ENCODE measurements at places on chromosomes 2 and 18.
A peak's percentile ranks its signal among the peaks of the same experiment; 100 is the strongest.

DNA sequence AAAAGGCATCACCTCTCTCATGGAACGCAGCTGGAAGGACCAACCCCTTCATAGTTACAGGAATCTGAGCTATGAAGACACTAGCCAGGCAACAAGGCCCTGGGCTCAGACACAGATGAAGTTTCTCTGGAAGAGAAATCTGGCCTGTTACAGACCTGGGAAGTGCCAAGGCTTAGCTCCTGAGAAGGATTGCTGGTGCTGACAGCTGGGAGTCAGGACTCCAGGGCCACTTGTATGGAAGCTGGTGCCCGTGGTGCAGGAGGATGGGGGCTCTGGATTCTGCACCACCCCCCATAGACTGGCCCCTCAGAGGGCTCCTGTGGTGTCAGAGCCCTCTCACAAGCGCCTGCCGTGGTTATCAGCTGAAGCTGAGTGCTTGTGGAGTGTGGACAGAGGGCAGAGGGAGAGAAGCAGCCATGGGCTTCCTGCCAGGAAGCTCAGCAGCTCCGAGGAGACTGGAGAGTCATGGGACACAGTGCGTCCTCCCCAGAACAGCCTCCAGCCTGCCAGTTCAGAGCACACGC, 87.3 kb upstream of the LCLAT1 start:
- peak; percentile 15 for DNase-seq

DNA sequence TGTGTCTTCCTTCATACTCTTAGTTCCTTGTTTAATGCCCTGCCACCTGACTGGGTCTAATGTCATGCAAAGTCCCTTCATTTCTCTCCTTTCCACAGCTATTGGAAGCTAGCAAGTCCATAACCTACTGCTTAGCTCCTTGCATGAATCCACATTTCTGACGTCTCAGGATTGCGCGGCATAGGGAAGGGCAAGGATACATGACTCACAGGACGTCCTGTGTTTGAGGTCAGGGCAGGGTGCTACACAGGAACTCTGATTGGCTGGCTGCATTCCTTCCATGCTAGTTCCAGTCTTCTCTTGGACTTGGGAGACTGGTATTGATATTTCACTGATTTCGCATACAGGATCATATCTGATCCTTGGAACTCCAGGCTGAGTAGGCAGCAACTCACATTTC, 137.9 kb downstream of the CDH2 start:
- DNase-seq: no peak

DNA sequence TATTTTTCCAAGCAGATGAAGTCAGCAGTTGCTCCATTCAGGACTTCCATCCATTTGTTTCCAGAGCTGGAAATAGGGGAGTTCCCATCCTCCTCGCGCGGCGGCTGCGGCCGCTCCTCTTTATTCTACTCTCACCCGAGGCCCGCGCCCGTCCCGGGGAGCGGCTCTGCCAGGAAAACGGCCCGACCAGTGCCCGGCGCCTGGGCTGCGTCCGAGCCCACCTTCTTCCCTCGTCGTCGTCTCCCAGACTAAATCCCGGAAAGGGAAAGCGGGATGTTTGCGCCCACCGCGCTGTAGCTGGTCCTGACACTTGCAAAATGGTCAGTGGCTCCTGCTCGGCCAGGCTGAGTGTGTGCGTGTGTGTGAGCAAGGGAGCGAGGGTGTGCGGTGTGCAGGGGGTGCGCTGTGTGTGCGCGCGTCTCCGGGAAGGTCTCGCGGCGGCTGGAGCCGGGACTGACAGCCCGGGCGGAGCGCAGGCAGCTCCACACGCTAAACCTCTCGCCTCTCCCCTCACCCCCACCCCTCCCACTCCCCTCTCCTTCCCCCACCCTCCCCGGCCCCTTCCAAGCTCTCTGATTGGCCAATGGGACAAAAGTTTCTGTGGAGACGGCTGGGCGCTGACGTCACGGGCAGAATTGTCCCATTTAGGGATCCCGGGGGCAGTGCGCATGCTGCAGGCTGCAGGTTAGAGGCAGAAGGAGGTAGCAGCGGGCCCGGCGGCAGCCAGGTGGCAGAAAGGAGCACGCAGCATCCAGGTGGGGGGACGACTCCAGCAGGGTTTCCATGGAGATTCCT, at the start of gene NOL4:
NOL4 (minus strand) TSS at position 491 of the 795 bp plus-strand sequence. CDS start 1,660 bp downstream, outside the sequence.
- no peak for DNase-seq

- DNase-seq: no peak
These were observed 137.6 kb upstream of the HNMT start for GRCh38 chr2:137826373-137827372.

- no peak for DNase-seq
These were observed 52.5 kb downstream of the GAREM1 start for GRCh38 chr18:32418148-32418547.

DNA sequence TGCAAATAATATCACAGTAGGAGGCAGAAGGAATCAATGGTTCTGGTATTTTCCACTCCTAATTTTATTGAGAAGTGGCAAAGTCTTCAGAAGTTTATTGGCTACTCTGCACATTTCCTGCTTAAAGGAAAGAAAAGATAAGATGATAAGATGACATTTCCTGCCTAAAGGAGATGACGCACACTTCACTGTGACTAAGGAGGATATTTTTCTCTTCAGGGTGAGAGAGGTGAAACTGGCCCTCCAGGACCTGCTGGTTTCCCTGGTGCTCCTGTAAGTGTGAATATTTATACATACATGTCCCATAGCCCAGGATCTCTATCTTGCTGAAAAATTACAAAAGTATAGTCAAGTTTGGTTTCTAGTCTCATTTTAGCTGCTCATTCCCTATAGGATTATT, 27.9 kb downstream of the COL3A1 start:
- no peak for DNase-seq

DNA sequence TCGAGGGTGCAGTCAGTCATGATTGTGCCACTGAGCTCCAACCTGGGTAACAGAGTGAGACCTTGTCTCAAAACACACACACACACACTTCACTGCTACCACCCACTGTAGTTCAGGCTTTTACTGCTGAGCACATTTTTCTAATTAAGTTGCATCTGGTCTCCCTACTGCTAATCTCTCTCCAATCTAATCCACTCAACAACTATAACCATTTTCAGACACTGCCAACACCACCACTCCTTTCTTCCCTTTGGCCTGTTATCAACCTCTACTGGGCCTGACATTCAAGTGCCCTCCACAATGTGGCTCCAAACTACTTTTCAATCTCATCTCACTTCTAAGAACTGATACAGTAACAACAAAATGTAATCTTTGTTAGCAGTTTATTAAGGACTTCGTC, 44.8 kb downstream of the RMP24 start:
- no peak for DNase-seq

GRCh38 chr2:180519276-180519675, 461.1 kb upstream of the UBE2E3 start:
- no peak for DNase-seq

DNA sequence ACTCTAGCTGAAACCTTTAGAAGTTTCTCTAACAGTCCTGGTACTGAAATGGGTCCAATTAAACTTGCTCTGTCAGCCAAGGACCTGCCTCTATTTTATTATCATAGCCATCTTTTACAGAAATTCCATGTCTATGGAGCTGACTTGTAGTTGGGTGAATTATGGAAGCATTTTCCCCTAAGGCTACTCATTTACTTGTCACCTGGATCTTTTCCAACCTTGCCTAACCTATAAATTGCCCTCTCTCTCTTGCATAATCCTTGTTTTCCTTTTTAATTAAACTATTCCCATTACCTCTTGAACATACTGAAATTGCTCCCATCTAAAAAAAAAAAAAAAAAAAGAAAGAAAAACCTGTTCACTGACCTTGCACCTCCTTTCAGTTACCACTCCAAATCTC, 74.6 kb upstream of the DOK6 start:
- DNase-seq: no peak

DNA sequence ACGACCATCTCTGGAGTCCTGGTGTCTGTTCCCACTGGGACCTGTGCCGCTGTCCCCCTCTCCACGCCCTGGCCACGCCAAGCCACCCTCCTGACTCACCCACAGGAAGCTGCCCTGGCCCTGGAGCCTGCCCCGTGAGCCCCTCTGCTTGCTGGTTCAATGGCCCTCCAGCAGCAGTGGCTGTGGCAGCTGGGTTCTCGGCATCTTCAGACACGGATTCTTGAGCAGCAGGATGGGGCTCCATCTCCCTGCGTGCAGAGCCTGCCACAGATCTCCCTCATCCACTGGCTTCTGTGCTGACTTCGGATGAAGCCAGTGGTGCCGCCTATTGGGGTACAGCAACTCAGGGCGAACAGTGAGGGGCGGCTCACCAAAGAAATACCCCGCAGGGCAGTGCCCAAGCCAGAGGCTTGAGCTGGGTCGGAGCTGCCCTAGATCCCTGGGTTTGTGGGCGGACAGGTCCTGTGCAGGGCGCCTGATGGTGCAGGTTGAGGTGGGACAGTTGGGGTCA, 14.0 kb downstream of the CAPN10 start:
- DNase-seq: no peak

- no peak for DNase-seq
These were observed 2.1 kb downstream of the HS1BP3 start for GRCh38 chr2:20648831-20649230.

- DNase-seq: no peak
These were observed 6.5 kb upstream of the ACTG2 start for GRCh38 chr2:73886357-73886756.

DNA sequence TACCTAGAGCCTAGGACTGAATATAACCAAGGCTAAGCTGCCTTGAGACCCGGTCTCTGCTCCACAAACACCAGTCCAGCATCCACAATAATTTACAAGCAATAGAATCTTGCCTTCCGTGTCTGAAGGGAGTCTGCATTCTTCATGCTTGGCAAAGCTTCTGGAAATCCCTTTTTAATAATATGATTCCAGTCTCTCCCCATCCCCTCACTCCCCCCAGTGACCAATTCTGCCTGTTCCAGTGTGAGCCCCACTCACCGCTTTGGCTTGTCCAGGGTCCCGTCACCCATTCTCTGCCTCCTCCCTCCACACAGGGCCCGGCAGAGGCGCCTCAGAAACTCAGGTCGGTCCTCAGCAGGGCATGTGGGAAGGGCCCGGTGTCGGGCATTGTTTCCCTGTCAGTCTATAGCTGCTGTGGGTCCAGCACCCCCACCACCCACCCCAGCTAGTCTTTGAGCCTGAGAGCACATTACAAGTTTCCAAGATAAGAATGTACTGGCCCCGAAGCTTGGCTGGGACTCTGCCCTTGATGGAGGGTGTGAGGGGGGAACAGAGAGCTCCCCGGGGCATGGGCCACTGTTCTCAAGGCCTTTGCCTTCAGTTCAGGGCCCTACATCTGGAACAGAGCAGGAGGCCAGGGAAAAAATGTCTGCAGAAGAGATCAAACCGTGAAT, 129.7 kb upstream of the MYCN start:
- no peak for DNase-seq

GRCh38 chr18:79834834-79835233, 37.1 kb downstream of the KCNG2 start:
- no peak for DNase-seq

GRCh38 chr2:238380785-238381184, 45.9 kb upstream of the ASB1 start:
- no peak for DNase-seq

- no peak for DNase-seq
These were observed 19.4 kb downstream of the SEPTIN10 start for GRCh38 chr2:109594246-109594885.

- DNase-seq: no peak
These were observed 654.7 kb upstream of the FANCL start for GRCh38 chr2:58895857-58896256.

- DNase-seq: no peak
These were observed 185.9 kb downstream of the ZNF521 start for GRCh38 chr18:25166113-25166512.

DNA sequence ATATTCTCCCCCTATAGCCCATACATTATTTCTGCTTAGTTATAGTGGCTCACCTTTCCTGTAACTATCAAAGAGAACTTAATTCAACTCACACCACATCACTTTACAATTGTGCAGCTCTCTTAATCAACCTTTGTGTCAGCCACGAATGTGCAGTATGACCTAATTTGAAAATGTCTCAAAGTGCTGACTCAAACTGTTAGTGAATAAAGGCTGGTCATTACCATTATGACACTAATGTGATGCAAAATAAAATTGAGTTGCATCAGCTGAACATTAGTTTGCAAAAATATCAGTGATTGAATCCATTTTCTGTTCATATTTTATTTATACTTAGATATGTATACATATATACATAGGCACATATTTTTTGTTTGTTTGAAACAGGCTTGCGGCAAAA, 251.8 kb downstream of the MEIS1 start:
- no peak for DNase-seq

DNA sequence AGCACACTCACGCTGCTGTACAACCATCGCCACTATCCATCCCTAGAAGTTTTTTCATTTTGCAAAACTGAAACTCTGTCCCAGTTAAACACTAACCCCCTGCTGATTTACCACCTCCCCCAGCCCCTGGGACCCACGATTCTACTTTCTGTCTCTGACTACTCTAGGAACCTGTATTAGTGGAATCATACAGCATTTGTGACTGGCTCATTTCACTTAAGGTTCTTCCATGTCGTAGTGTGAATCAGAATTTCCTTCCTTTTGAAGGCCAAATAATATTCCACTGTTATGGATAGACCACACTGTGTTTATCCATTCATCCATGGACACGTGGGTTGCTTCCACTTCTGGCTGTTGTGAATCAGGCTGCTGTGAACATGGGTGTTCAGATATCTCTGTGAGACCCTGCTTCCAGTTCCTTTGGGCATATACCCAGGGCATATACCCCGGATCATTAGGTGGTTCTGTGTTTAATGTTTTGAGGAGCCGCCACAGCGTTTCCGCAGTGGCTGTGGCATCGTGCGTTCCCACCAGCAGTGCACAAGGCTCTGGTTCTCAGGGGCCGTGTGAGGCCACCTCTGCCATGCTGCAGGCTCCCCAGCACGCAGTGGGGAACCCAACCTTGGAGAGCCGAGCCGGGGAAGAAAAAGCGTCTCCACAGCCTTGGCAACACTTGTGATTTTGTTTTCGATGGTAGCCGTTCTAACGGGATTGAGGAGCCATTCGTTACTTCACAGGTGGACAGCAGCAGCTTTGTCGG, 10.1 kb downstream of the RAMP1 start:
- no peak for DNase-seq
